ENCODE measurements at places on chromosomes 11 and 22.

GRCh38 chr11:115333121-115333520 lies 171.1 kb downstream of the CADM1 start:
- no peak for DNase-seq

DNA sequence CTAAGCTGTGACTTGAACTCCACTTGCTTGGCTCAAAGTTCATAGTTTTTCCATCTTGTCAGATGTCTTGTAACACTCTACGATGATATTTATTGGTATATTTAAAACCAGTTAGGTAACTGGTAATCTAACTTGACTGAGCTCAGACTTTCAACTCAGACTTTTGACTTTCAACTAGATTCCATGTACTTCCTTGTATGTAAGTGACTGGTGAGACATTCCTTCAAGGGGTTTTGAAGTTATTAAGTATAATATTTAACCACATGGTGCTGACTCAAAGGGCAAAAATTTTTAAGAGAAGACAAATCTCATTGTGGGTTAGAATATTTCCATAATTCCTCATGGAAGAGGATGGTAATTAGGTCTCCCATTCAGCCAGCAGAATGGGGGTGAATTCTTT lies 631.3 kb upstream of the ANO5 start:
- no peak for DNase-seq

- no peak for DNase-seq
These were observed 39.3 kb downstream of the PDGFB start for GRCh38 chr22:39205344-39206021.

GRCh38 chr11:63099555-63099954 lies 44.5 kb downstream of the SLC22A24 start:
- DNase-seq: no peak

DNA sequence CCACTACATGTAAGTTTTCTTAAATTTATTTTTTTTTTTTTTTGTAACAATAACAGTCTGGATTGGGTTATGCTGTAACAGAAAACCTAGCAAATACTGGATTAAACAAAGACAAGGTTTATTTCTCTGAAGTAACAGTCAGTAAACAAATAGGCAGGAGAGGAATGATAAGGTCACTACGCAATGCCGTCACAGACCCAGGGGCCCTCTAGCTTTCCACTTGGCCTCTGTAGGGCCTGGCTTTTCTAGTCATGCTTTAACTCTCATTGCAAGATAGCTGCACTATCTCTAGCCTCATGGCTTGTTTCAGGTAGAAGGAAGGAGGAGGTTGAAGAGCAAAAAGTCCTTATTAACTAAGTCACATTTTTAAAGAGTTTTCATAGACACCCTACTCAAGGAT lies 6.5 kb downstream of the OR10A6 start:
- DNase-seq: no peak

DNA sequence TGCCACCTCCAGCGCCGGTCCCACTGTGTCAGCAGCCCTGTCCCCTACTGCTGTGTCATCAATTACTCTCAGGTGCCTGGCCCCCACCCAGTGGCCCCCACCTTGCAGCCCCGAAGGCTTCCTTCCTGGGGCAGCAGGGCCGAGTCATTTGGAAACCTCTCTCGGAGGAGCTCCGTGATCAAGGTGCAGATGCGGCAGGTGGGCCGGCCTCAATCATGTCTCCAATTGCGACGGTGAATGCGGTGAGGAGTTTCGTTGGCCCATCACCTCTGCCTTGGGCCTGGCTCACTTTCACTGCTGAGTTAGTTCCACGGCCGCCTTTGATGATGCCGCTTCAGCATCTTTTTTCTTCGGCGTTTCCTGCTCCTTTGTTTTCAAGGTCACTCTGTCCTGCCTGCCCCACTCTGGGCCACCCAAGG lies 11.3 kb upstream of the CXCR5 start:
- DNase-seq: no peak

- DNase-seq: no peak
These were observed 1.6 kb downstream of the MRPL48 start for GRCh38 chr11:73789279-73789670.

DNA sequence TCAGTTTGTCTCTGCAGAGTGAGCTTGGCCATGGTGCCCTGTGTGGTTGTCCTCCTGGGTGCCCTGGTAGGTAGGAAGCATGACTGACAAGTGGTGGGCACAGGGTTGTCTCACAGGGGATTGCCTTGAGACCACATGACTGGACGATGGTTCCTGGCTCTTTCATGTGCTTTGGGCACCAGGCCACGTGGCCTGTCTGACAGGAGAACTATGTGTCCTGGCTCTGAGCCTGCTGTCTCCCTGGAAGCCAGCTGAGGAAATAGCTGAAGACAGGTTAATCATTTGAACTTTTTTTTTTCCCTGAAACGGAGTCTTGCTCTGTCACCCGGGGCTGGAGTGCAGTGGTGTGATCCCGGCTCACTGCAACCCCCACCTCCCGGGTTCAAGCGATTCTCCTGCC lies 93.2 kb downstream of the LDLRAD3 start:
- no peak for DNase-seq

GRCh38 chr11:45105984-45106375 lies 40.5 kb upstream of the PRDM11 start:
- no peak for DNase-seq

GRCh38 chr11:16879690-16880089 lies 134.5 kb downstream of the PLEKHA7 start:
- no peak for DNase-seq

DNA sequence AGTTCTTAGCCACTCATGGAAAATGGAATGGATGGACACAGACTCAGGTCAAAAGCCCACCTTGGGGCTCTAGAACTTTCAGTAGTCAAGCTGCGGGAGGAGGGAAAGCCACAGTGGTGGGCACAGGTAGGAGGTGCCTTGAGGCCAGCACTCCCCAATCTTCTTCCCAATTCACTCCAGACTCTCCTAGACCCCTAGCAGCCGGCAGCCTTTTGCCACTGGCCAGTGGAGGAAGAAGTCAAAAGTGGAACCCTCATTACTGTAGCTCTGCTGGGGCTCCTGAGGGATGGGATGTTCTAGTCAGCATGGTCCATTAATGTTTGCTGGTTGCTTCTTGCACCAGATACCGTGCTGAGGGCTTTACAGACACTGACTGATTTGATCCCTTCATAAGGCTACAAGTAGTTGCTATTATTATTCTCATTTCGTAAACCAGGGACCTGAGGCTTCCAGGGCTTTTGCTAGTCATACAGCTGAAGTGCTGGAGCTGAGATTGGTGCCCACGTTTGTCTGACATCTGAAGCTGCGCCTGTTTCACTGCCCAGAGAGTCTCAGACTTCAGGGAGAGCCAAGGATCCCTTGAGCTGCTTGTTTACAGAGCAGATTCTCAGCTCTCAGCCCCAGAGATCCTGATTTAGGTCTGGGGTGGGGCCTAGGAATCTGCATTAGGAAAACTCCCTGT lies 1.1 kb downstream of the UCP3 start:
- DNase-seq: no peak

GRCh38 chr11:122697636-122698167 lies 42.2 kb downstream of the UBASH3B start:
- DNase-seq: no peak

DNA sequence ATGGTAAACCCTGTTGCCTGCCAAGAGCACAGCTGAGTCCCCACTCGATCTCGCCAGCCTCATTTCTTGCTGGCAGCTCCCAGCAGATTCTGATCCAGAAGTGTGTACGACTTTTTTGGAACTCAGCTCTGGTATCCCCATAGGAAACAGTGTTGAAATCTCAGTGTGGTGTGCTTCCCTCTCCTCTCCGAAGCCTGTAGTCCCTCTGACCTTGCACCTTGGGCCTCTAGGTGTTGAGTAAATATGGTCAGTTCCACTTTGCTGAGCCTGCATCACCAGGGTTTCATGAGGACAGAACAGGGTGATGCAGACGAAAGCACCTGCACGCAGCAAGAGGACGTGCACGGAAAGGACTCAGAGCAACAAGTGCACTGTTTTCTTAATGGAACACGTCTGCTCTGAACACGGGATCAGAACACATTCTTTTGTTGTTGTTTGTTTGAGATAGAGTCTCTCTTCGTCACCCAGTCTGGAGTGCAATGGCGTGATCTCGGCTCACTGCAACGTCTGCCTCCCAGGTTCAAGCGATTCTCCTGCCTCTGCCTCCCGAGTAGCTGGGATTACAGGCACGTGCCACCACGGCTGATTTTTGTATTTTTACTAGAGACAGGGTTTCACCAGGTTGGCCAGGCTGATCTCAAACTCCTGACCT lies 3.8 kb upstream of the CPT1A start:
- DNase-seq: no peak

DNA sequence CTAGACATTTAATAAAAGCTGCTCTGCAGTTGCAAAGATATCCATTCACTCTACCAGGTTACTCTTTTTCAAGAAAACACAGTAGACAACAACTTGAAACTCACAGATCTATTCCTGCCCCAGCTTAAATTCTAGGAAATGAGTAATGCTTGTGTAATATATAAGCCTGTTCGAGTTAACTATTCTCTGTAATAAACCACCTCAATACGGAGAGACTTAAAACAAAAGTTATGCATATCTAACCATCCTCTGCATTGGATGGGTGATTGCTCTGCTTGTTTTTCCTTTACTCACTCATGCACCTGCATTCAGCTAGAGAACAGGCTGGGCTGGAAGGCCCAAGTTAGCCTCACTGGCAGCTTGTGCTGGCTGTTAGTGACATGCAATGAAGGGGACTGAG lies 13.3 kb downstream of the LRRC4C start:
- no peak for DNase-seq

DNA sequence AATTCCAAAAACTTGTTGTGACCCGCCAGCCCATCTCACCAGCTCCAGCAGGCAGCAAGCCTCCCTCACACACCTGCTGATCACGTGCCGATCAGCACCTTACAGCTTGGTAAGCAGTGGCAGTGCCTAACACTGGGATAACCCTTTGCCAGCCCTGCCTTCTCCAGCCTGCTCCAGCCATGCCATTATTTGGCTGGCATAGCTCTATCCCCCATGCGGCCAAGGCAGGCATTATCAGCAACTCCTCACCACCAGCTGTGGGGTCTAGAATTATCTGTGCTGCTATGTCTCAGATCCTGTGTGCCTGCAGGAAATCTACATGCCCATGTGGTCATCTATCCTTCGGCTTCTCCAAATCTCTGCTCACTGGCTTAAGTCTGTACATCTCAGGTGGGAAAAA lies 215.0 kb downstream of the ST3GAL4 start:
- DNase-seq: no peak

- DNase-seq: no peak
These were observed 38.7 kb downstream of the KCNJ1 start for GRCh38 chr11:128828350-128828749.

DNA sequence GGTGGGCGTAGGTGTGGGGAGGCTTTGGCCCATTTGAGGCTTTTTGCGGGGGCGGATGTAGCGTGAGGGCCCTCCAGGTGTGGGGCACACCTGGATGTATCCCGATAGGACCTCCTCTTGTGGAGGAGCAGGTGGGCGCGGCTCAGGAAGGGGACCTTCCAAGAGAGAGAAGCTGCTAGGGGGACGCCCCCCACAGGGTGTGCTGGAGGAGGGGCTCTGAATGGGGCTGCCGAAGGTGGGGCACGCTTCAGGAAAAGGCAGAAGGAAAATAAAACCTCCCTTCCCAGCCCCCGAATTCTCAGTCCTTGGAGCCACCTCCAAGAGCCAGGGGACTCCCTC lies 621 bp downstream of the SGSM1 start:
- DNase-seq: no peak

DNA sequence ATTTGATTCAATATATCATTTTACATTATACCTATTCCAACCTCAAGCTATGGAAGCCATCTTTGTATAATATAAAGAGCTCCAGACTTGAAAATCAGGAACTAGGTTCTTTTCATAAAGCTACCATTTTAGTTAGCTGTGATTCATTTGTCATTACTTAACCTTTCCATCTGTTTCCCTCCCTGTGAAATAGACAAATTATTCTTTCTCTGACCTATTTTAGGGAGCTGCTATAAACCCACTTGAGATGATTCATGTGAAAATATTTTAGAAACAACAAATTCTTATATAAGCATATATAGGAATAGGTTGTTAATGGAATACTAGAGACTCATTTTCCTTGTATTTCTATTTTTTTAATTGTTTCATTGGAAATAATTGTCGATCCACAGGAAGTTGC lies 1012.1 kb downstream of the OPCML start:
- no peak for DNase-seq

- no peak for DNase-seq
These were observed 52.8 kb downstream of the ENDOD1 start for GRCh38 chr11:95142431-95142830.

GRCh38 chr11:112163875-112164685 lies at the start of gene IL18:
Gene IL18 (minus strand): TSS chr11:112164094. CDS start chr11:112155053, 9,041 bp downstream.
- no peak for DNase-seq

DNA sequence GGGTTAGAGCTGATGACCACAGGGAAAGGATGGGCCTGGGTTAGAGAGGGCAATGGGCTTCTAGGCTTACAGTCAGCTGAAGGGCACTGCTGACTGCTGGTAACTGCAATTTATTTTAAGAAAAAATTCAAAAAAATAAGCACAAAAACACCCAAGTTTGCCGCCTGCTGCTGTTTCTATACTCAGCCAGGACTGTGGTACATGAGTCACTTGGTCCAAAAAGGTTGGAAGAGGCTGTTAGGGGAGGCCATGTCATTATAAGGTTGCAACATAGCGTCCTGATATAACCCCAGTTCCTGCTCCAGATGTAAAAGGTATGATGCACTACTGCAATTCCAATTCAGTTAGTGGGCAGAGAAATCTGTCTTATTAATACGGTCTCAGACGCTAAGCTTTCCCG lies 98.9 kb downstream of the ETS1 start:
- DNase-seq: no peak

DNA sequence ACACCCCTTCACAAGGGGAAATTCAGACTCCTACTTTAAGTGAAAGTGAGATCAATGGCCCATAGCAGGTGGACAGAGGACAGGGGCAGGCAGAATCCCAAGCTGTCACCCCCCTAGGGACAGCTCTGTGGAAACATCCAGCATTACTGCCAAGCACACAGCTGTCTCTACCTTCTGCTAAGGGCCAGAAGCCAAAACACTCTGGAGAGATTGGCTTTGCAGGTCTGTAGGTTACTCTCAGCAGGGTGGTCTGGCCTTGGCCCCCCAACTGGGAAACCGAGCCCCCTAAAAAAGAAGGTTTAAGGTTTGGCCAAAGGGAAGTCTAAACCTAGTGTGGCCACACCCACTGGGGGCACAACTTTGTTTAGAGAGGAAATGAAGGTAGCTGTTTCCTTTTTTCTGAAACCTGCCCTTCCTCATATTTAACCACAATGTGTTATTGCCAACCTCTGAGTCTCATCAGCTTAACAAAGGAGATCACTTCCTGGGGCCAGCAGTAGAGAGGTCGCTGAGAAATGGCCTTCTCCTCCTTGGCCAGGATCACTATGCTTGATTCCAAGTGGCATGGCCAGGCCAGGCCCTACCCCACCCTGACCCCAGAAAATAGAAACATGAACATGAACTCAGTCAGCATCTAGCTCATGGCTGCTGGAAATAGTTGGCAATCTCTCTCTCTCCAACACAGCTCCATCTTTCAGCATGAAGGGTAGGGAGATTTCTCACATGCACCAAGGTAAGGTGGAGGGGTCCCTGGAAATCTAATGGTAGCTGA lies 25.9 kb upstream of the SCARF2 start:
- no peak for DNase-seq
